ENCODE measurements at places on chromosomes 3 and 15. TPM values are rescaled to one million over a fixed set of nuclear protein-coding genes. Genes with fewer than 3 reads are reported as not detected.

The MASP1 gene
- not detected for total RNA-seq

DNA sequence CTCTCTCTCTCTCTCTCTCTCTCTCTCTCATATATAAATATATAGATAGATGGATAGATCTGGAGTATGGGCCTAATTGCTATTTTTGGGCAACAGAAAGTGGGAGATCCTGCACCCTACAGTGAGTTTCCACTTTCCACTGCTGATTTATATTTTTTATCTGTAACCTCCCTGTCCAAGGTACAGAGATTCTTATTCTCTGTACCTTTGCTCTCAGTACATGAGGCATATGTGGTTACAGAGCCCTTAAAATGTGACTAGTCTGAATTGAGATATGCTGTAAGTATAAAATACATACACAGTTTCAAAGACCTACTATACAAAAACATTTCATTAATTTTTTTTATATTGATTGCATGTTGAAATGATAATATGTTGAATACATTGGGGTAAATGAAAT, 51.1 kb upstream of the FOXP1 start:
- no peak for ATAC-seq

GRCh38 chr3:100427699-100428098, 26.4 kb downstream of the LNP1 start:
- no peak for ATAC-seq

DNA sequence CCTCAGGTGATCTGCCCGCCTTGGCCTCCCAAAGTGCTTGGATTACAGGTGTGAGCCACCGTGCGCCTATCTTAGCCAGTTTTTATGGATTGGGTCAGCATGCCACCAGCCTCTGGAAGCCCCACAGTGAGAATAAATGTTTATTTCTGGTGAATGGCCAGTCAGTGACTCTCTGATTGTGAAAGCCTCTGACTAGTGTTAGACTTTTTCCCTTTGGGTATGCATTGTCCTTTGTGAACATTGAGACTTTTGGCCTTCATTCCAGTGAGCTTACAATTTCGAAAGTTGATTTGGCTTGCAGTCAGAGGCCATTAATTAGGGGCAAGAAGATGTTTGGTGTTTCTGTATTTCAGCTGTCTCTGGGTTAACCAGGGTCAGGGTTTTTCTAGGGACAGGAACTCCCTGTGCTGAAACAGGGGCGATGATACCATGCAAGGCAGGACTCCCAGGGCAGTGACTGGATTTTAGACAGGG, 274.5 kb upstream of the C2CD4B start:
- ATAC-seq, result no peak

- peak; percentile 35 for ATAC-seq
Observed at GRCh38 chr3:29026959-29027358, 253.9 kb upstream of the RBMS3 start.
